ENCODE measurements at places on chromosomes 4 and X.

DNA sequence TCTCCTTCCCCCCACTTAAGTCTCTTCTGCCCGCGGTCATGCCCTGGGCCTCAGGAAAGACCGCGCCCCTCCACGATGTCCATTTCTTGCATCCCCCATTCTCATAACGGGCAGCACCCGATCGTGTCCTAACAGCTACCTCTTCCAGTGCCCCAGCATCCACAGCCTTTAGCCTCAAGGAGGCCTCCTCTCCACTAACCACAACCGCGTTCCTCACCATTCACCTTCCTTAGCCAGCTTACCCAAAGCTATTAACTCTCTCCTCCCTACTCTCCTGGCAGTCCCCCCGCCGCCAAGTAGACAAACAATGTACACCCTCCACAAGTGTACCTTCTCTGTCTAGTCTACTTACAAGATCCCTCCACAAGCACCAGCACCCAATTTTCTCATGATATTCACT is 58.6 kb upstream of the PAGE5 start:
- no peak for DNase-seq

DNA sequence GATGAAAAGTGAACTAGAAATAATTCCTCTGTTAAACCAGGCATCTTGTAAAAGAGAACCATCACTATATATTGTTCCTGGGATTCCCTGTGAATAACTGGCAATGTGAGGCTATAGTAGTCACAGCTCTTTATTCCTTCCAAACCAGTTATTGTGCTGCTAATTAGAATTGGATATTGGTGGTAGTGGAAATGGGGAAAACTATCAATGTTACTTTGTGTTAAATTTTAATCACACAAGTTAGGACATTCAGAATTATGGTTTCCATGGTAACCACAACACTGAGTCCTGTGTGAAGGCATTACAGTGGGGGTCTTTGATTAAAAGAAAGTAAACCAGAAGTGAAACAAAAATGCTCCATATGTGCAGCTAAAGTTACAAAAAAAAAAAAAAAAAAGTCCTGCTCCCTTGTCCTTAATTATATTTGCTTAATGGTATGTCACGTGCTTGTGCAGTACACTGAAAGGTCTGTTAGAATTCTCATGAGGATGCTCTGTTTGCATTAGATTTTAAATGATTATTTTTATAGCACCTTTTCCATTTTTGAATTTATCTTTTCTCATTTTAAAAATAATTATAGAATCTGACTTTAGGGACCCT is 200.4 kb downstream of the ADGRL3 start:
- DNase-seq, result no peak

GRCh38 chr4:71107726-71108125 is 114.3 kb downstream of the DCK start:
- no peak for DNase-seq

GRCh38 chr4:176377780-176378179 is 58.0 kb downstream of the SPCS3 start:
- DNase-seq, result peak; percentile 18

DNA sequence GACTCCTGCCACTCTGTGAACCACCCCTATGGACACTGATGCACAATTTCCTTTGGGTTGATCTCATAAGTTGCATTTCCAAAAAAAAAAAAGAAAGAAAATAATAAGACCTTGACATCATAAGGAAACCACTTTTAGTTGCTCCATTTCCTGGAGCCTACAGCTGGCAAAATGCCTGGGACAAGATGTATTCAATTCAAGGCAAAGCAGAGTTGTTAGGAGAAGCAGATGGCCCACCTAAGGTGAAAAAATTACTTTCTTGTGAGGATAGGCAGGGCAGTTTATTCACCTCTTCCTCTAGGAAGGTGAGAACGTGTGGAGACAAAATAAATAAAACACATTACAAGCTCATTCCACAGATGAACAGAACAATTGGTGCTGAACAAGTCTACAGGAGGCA is 14.1 kb upstream of the SCRG1 start:
- DNase-seq, result no peak

- no peak for DNase-seq
These were observed 66.1 kb downstream of the RBMX2 start for GRCh38 chrX:130467936-130468335.

- DNase-seq, result no peak
These were observed 165.1 kb upstream of the TTC29 start for GRCh38 chr4:147110473-147111367.

- no peak for DNase-seq
These were observed 1045.9 kb upstream of the SLIT2 start for GRCh38 chr4:19205853-19206252.

DNA sequence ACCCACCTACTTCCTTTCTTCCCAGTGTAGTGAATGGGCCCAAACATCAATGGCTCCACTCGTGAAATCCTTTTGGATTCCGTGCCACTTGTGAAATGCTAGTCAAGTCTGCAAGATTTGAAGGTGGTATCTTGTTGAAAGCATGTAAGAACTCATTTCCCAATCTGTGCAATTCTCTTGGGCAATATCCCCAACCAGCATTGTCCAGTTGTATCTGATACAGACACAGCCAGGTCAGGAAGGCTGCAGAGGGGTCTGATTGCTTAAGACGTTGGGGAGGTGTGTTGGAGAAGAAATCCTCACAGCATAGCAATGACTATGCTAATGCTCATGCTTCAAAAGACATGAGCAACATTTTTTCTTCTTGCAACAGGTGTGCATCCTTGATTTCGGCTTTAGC is 164.8 kb downstream of the VEGFC start:
- no peak for DNase-seq

DNA sequence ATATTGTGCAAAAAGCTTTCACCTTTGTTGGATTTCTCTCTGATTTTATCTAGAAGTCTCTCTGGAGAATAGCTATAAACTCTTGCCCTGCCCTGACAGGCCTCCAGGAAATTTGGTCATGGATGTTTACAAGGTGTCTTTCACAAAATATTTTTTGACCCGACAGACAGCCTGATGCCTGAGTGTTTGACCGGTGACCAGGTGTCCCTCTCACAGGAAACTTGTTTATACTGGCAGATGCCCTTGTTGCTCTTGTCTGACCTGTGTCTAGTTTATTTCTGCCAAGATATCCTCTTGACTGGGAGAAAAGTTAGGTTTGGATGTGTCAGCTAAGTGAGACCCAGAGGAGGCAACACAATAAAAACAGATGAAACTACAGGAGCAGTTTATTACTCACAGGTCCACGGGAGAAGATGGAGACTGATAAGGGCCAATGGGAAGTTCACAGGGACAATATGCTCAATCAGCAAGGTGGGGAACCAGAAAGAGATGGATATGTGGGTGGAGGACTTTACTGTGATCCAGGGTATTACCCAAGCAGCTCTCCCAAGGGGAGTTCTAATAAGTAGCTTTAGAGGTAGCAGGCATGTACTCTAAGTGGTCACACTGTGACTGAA is 243.3 kb downstream of the ARAP2 start:
- no peak for DNase-seq

- DNase-seq, result no peak
These were observed 33.5 kb downstream of the MED28 start for GRCh38 chr4:17647927-17648326.

DNA sequence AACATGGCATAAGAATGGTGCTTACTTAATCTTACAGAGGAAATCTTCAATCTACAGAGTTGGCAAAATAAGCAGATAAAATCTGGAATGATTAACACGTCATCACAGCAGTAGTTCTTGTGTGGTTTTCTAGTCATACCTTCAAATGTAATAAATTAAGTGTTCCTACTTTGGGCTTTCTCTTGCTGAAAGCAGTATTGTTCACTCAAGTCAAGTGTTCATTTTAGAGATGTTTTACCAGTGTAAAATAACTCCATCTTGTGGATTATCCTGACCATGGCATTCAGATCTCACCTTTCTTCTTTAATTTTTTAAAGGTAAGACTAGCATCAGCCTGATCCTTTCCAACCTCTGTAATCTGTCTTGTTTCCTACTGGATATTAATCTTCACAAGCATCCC is 72.9 kb downstream of the ADAMTS3 start:
- no peak for DNase-seq

DNA sequence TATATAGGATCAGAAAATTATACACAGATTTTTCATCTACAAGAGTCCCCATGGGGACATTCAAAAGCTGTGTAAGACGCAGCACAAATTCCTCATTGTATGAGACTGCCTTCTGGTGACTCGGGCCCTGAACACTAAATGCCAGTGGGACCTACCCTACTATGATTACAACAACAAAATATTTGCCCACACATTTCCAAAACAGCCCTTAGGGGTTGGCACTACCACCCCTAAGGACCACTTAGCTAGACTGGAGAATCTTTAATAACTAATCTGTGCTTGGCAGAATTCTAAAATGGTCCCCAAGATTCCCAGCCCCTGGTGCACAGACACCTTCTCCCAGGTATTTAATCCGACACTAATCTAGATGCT is 29.1 kb downstream of the UCHL1 start:
- DNase-seq, result no peak

GRCh38 chrX:21374994-21375707 is 933 bp downstream of the CNKSR2 start:
- no peak for DNase-seq
